ENCODE measurements at places on chromosomes 6 and 20. TPM values are rescaled to one million over a fixed set of nuclear protein-coding genes. Genes with fewer than 3 reads are reported as not detected.

GRCh38 chr20:54928564-54928963 is 453.2 kb downstream of the DOK5 start:
- no peaks in the 10 kb centered on the region for H3K27me3 ChIP-seq
- no peak overlapping the region for H3K27ac ChIP-seq
- no peaks in the 10 kb centered on the region for H3K4me1 ChIP-seq
- no peak for DNase-seq
- no peak overlapping the region for H3K4me3 ChIP-seq
- no peaks in the 10 kb centered on the region for H3K36me3 ChIP-seq

GRCh38 chr6:45947807-45948206 is 67.9 kb downstream of the CLIC5 start:
- H3K27ac ChIP-seq, result no peak overlapping the region
- H3K4me3 ChIP-seq, result no peak overlapping the region
- no peaks in the 10 kb centered on the region for H3K4me1 ChIP-seq
- no peaks in the 10 kb centered on the region for H3K27me3 ChIP-seq
- no peak for DNase-seq
- peaks cover 6% of the 10 kb centered on the region for H3K36me3 ChIP-seq

PPP1R14C gene
- not detected for total RNA-seq

FBXO9 gene
- 126 TPM for total RNA-seq

- no peak overlapping the region for H3K4me3 ChIP-seq
- no peaks in the 10 kb centered on the region for H3K4me1 ChIP-seq
- H3K36me3 ChIP-seq, result no peaks in the 10 kb centered on the region
- H3K27ac ChIP-seq, result no peak overlapping the region
Observed at GRCh38 chr6:54058236-54058635, 53.0 kb upstream of the MLIP start.

- no peaks in the 10 kb centered on the region for H3K36me3 ChIP-seq
- no peak overlapping the region for H3K4me3 ChIP-seq
- no peak for DNase-seq
- H3K4me1 ChIP-seq, result no peaks in the 10 kb centered on the region
Observed at GRCh38 chr6:140789466-140789865, 1343.3 kb upstream of the GJE1 start.

GRCh38 chr6:150314230-150315188 is 54.3 kb upstream of the IYD start:
- H3K27ac ChIP-seq, result no peak overlapping the region
- H3K4me3 ChIP-seq, result no peak overlapping the region
- no peaks in the 10 kb centered on the region for H3K36me3 ChIP-seq
- no peaks in the 10 kb centered on the region for H3K4me1 ChIP-seq

MAFB gene
- total RNA-seq, result 2.2 TPM

- H3K27ac ChIP-seq, result no peak overlapping the region
Observed at GRCh38 chr6:80454197-80454596, 347.7 kb downstream of the BCKDHB start.

LPA gene
- total RNA-seq, result not detected

- H3K27ac ChIP-seq, result no peak overlapping the region
- no peaks in the 10 kb centered on the region for H3K27me3 ChIP-seq
- H3K4me3 ChIP-seq, result no peak overlapping the region
- no peaks in the 10 kb centered on the region for H3K36me3 ChIP-seq
- no peaks in the 10 kb centered on the region for H3K4me1 ChIP-seq
Observed at GRCh38 chr20:6976106-6976900, 208.8 kb downstream of the BMP2 start.

All from CD4-positive, alpha-beta memory T cell (primary cell).